ENCODE measurements at places on chromosomes 13 and 19.

DNA sequence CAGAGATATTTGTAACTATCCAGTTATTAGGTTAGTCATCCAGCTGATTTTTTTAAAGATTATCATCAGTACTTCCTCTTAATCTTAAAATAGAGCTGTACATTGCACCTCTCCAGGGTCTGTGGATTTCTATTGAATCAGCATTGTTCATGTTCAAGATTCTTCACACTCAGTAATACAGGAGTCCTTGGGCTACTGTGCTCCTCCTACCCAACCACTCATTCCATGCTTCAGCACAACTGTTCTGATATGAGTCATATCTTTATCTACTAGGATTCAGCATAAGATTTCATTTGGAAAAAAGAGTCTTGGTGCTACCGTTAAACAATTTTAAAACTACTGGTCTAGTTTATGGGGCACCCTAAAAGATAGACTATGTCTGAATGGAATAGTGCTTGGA, 357.8 kb downstream of the DCT start:
- DNase-seq: no peak

- DNase-seq: no peak
These were observed 24.4 kb downstream of the LTBP4 start for GRCh38 chr19:40625406-40626120.

DNA sequence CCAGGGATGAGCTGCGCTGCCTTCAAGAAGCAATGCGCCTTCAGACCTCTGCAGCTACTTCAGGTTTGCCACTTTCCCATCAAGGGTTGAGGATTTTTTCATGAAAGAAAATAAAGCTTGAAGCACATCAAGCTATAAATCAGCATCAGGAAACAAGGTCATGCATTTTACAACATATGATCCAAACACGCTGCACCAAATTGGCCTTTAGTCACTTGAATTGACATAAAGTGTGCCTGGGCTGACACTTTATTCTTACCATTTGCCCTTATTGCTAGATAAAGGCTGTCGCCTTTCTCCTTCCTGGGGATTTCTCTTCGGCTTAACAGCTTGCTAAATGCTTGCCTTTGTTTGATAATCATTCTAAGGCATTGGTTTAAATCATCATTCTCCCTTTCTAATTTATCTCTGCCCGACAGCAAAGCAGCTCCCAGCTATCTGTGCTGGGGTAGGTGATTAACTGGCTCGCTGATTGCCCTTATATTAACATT, 87.7 kb downstream of the LHFPL6 start:
- no peak for DNase-seq

DNA sequence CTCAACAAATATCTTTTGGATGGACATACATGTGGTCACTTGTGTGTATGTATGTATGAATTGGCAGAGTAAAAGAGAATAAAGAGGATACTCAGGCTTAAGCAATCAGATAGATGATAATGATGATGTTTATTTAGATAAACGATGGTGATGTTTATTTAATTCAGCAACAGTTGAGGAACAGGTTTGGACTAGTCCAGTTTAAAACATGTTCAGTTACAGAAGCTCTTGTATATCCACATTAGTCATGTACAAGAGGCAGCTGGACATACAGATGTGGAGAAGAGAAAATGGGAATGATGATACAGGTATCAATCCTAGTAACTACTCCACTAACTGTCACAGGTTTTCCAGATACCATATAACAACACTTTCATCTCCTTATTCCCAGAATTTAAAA, 232.1 kb downstream of the DIAPH3 start:
- DNase-seq: no peak

DNA sequence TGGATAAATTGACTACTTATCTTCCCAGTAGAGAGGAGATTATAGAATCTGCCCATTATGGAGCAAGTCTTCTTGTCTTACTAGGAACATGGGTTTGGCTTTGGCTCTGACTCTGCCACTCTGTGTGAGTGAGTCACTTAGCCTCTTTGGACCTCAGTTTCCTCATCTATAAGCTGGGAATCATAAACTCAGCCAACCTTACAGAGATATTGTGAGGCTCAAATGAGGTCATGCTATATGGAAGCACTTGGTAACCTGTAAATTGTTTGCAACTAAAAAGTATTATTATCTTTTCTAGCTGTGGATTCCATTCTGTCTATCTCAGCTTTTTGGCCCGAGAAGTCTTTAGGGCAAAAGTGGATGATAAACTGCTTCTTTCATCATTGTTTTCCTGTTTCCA, 186.8 kb upstream of the TSC22D1 start:
- no peak for DNase-seq

DNA sequence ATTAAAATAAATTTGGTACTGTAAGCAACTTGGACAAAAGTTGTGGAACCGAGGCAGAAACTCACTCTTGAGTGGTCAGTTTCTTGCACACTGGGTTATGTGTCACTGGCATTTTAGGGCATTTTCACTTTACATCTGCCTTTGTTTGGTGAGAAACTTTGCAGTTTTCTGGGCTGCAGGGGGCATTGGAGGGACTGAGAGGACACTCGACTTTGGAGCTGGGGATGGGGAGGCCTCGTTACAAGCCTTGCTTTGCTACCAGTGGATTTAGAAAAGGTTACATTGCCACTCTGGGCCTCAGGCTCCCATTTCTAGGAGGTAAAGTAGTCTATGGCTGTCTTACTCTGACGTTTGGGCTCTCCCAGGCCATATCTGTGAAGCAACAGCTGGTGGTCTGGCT, 41.9 kb upstream of the ZNF536 start:
- DNase-seq: no peak

DNA sequence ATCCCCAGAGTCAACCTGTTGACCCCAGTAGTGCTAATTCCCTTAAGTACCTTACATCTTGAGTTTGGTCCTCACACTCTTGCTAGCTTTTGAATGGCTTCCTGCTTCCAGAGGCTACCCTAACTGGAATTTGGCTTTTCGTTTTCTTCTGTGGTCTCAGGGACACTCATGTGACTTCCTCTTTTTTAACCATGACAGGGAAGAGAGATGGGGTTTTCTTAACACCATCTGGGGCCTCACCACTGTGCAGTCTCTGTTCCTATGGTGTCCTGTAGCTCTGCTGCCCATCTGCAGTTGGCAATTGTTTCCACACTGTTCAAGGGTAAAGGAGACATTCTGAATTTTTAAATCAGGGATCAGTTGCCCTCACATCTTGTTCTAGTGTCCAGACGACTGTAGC, 66.7 kb downstream of the SLC10A2 start:
- DNase-seq: no peak

GRCh38 chr13:51467730-51468129, 14.9 kb upstream of the INTS6 start:
- DNase-seq: no peak

- no peak for DNase-seq
These were observed 8.4 kb upstream of the KCTD12 start for GRCh38 chr13:76894401-76895110.

GRCh38 chr19:48659768-48660167, 13.0 kb downstream of the NTN5 start:
- DNase-seq: no peak

GRCh38 chr19:12606796-12607195, 3.8 kb downstream of the ZNF490 start:
- no peak for DNase-seq

GRCh38 chr19:17420475-17420924, 653 bp downstream of the MVB12A start:
- no peak for DNase-seq

DNA sequence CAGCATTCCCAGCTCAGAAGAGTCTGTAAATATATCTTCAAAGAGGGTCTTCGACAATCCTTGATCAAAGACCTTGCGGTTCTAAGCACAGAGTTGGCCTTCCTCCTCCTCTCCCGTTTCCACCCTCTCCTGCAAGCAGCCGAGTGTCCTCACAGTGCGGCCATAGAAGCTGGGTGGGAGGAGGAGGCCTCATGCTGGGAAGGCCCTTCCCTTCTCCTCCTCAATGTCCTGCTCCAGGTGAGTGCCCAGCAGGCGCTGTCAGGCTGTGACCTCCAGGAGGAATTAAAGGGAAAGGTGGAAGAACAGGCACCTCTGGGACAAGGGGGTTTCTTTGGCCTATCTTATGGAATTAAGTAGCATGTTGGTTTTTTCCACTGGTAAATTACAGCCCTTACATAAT, 674.2 kb upstream of the ARGLU1 start:
- no peak for DNase-seq

GRCh38 chr19:18469069-18469846, 31.3 kb upstream of the ISYNA1 start:
- DNase-seq: peak; percentile 21

DNA sequence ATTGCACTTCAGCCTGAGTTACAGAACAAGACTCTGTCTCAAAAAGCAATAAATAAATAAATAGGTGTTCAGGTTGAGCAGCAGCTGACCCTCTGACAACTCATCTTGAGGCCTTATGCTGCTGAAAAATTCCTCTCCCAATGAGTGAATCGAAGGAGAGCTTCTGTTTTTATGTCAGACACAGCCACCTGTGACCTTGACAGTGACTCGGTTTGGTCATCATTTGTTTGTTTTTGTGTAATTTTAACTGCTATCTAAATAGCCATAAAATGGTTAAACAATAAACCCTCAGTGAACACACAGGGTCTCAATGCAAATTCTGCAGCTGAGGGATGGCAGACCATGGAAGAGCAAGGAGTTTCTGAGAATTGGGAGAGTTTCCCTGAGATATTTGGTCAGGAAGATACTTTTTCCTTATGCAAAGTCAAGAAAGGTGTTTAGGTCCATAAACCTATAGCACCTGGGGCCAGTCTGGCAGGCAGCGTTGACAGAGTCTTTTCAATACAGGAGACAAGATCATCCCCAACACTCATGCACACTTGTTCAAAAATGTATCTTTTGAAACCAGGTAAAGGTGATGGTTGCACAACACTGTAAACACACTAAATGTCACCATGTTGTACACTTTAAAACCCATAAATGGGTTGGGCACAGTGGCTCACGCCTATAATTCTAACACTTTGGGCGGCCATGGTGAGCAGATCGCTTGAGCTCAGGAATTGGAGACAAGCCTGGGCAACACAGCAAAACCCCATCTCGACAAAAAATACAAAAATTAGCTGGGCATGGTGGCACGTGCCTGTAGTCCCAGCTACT, 16.6 kb upstream of the SLC25A30 start:
- no peak for DNase-seq

GRCh38 chr13:79637133-79637763, 156.3 kb downstream of the NDFIP2 start:
- DNase-seq: no peak

- DNase-seq: no peak
These were observed 17.7 kb upstream of the SLC35E1 start for GRCh38 chr19:16589917-16590316.

DNA sequence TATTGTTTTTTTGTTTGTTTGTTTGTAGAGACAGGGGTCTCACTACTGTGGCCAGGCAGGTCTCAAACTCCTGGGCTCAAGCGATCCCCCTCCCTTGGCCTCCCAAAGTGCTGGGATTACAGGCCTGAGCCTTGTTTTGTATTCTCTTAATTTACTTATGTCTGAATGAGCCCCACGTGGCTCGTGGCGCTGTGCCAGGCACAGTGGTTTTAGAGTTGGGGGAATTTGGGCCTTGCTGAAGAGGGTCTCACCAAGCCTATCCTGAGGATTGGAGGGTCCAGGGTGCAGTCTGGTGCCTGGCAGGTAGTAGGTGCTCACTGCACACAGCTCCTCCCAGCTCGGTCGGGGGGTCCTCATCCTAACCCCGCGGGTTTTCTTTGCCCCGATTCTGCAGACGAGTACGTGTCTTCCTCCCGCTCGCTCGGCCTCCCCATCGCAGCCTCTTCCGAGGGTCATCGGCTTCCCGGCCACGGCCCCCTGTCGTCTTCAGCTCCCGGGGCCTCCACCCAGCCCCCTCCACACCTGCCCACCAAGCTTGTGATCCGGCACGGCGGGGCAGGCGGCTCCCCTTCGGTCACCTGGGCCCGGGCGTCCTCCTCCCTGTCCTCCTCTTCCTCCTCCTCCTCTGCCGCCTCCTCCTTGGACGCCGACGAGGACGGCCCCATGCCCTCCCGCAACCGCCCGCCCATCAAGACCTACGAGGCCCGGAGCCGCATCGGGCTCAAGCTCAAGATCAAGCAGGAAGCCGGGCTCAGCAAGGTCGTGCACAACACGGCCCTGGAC, 12.1 kb upstream of the EHD2 start:
- no peak for DNase-seq

GRCh38 chr19:45498411-45499195, at the start of gene PPM1N:
Gene PPM1N, plus strand, starts transcription at chr19:45498443. Its CDS starts 30 bp downstream, at chr19:45498473.
- DNase-seq: peak; percentile 49

DNA sequence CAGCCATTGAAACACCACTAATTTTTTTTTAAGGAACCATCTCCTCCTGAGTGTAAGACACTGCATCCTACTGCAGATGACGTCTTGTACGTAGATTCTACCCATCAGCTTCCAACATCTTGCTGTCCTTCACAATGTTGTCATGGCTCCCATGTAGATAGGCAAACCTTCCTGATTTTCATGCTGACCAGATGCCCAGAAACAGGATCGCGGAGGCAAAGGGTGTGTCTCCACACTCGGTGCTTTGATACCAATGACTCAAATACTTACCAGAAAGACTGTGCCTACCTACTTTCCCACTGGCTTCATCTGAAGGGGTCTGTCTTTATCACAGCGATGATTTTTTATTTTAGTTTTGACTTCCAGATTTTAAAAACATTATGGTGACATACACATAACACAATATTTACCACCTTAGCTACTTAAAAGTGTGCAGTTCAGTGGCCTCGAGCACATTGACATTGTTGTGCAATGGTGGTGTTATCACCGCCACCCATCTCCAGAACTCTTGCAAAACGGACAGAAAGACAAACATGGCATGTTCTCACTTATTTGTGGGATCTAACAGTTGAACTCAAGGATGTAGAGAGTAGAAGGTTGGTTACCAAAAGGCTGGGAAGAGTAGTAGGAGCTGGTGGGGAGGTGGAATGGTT, 94.0 kb upstream of the PEG3 start:
- no peak for DNase-seq

DNA sequence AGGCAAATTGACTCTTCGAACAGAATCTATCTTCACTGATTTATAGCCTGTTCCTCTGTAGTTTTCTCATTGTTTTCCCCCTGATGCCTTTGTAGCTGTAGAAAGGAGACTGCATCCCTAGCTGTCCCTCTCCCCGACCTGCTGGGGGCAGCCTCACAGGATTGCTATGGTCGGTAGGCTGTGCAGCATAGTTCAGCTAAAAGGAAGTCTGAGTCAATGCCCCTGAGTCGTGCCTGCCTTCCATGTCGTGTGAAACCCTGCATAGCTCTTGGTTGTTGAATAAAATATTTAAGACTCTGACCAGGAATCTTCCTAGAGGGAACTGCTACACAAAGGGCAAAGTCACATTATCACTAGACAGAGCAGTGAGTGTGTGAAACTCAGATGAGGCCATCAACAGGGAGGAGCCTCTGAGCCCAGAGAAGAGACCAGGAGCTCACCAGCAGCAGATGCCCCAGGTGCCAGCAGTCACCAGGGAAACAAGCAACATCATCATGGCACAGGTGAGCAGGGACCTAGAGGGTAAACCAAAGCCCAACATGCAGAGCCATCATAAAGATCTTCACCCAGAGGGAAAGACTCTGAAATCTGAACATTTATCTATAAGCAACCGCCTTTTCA, 108.4 kb upstream of the NBEA start:
- no peak for DNase-seq

- DNase-seq: no peak
These were observed 1.5 kb downstream of the PLEKHF1 start for GRCh38 chr19:29666578-29667386.
